ENCODE measurements at places on chromosomes 16 and 17. TPM values are rescaled to one million over a fixed set of nuclear protein-coding genes. Genes with fewer than 3 reads are reported as not detected.

- no peak overlapping the region for H3K27ac ChIP-seq
- no peaks in the 10 kb centered on the region for H3K36me3 ChIP-seq
- peak; percentile 77 for DNase-seq
- no peak overlapping the region for H3K4me3 ChIP-seq
- peaks cover 10% of the 10 kb centered on the region for H3K4me1 ChIP-seq
- H3K27me3 ChIP-seq: peaks cover 6% of the 10 kb centered on the region
These were observed 7.3 kb downstream of the SLC22A31 start for GRCh38 chr16:89192956-89193575.

DNA sequence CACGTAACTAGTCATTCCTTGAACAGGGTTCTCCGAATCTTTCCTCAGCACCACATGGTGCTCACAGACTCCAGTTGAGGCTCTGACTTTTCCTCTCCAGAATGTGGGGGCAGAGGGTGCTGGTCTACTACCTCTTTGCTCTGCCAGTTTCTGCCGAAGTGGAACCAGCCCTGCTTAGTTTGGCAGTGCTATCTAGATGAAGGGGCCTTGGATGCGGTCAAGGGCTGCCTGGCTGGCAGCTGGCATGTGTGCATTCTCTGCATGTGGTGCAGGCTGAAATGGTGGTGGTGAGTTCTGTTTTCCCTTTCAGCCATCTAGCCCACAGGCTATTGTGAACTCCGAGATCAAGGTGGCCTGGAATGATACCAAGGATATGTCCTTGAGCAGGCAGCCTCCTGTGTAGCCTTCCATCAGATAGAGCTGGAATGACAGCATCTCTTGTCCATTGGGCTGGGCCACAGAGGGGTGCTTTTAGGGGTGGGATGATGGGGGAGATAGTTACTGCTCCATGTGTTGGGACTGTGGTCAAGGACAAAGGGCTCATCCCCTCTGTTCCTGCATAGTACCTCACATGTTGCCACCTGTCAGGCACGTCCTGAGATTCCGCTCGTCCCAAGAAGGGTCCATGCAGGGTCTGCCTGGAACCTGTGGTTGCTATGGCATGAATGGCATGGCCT lies 2.0 kb downstream of the DYNLL2 start:
- peaks cover 35% of the 10 kb centered on the region for H3K36me3 ChIP-seq
- H3K27ac ChIP-seq: no peak overlapping the region
- no peak for DNase-seq
- peaks cover 65% of the 10 kb centered on the region for H3K4me1 ChIP-seq

DNA sequence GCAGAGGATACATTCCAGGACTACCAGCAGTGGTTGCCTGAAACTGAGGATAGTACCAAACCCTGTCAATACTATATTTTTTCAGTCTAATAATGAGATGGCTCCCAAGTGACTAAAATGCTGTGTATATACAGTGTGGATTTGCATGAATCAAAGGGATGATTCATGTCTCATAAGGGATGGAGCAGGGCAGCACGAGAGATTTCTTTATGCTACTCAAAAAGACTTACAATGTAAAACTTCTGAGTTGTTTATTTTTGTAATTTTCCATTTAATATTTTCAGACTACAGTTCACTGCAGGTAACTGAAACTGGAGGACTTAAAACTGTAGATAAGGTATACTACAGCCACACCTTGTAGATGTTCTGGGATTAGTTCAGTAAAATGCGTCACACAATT lies 674.7 kb upstream of the SALL1 start:
- no peak overlapping the region for H3K27ac ChIP-seq
- H3K4me3 ChIP-seq: no peak overlapping the region
- H3K36me3 ChIP-seq: no peaks in the 10 kb centered on the region
- no peak for DNase-seq

GRCh38 chr16:69863401-69864281 lies 87.5 kb upstream of the CLEC18A start:
- no peaks in the 10 kb centered on the region for H3K27me3 ChIP-seq
- H3K27ac ChIP-seq: peak overlapping the region; percentile 90
- no peak overlapping the region for H3K4me3 ChIP-seq
- no peaks in the 10 kb centered on the region for H3K36me3 ChIP-seq
- peaks cover 27% of the 10 kb centered on the region for H3K4me1 ChIP-seq

GRCh38 chr17:76868176-76868668 lies at the start of gene MGAT5B:
Gene MGAT5B, plus strand, starts transcription at chr17:76868404. Its CDS starts 626 bp downstream, at chr17:76869030.
- H3K4me1 ChIP-seq: peaks cover 5% of the 10 kb centered on the region
- DNase-seq: peak; percentile 73
- H3K27me3 ChIP-seq: peaks cover 32% of the 10 kb centered on the region
- peak within 1 kb of the TSS; percentile 53 for H3K4me3 ChIP-seq
- H3K36me3 ChIP-seq: no peaks in the 10 kb centered on the region

- no peak overlapping the region for H3K4me3 ChIP-seq
- H3K4me1 ChIP-seq: peaks cover 29% of the 10 kb centered on the region
- DNase-seq: no peak
- H3K36me3 ChIP-seq: peaks cover 4% of the 10 kb centered on the region
These were observed 12.4 kb downstream of the NAT9 start for GRCh38 chr17:74763565-74764387.

- DNase-seq: no peak
- H3K27me3 ChIP-seq: no peaks in the 10 kb centered on the region
- no peak overlapping the region for H3K4me3 ChIP-seq
- H3K36me3 ChIP-seq: no peaks in the 10 kb centered on the region
- H3K27ac ChIP-seq: peak overlapping the region; percentile 56
These were observed 12.9 kb upstream of the CRISPLD2 start for GRCh38 chr16:84806890-84807258.

The FXR2 gene
- total RNA-seq: 98.6 TPM

The PPP1R1B gene
- 1.1 TPM for total RNA-seq

Measured in heart left ventricle (tissue), 16 donors.